Putamen (tissue), 1 donor: ENCODE measurements at places on chromosomes 12 and 14.

GRCh38 chr12:98319716-98320425, 195.5 kb upstream of the TMPO start:
- DNase-seq: no peak

GRCh38 chr14:52683985-52684520, 11.3 kb downstream of the ERO1A start:
- no peak for DNase-seq

DNA sequence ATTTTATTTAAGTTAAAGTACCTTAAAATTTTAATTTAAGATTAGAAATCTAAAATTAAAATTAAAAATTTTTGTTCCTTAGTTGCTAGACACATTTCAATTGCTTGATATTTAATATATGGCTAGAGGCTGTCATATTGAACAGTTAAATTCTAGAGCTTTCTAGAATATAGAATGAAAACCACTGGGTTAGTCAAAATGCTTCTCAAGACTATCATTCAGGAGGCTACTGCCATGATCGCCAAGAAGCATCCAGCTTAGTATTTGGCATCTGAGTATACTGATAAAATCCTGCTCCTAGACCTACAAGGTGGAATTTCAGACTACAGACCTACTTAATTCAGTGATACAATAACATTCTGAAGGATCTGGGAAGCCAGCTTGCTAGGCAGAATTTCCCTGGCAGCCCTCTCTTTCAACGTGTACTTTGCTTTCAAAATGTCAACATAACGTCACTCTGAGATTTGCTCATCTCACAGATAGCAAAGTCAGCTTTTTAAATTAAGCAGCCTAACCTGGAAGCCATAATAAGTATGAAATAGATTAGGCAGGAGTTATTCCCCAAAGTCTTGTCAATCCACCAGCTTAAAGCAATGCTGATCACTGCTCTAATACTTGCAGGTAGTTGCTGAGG, 525.8 kb downstream of the FSCB start:
- DNase-seq: no peak

- no peak for DNase-seq
Measured at GRCh38 chr12:113463746-113464451, 7.8 kb downstream of the LHX5 start.

DNA sequence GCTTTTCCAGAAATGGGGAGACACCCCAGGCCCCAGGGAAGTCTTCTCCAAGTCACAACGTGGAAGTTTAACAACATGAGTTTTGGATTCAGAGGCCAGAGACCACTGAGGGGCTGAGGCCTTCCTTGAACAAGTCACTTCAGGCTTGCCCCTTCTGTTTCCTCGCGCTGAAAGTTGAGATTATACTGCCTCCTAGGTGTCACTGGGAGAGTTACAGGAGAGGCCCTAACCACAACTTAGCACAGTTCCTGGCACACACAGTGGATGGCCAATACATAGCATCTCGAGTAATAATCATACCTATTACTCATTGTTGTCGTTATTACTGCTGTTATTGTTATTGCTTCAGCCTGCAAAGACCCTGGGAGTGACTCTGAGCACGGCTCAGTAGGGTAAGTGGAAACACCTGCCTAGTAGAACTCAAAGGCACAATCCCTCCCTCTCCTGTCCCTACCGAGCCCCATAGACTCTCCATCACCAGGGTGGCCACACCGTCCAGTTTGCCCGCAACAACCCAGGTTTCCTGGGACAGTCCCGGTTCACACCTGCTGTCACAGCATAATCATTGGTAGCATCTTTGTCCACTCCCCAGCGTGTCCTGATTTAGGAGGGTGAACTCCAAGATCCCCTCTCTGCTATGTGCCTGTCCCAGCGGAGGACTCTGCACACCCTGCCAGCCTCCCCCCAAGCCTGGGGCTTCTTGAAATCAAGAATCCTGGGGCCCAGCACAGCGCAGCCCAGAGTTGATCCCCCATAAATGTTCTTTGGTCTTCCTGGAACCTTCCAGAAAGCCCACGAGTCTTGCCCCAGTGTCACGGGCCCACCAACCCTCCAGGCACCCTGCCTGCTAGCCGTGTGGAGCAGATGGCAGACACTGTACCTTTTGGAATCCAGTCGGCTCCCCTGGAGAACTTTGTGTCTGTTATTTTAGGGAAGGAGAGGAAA, 85.0 kb downstream of the SYNE3 start:
- DNase-seq: no peak

- no peak for DNase-seq
Measured at GRCh38 chr14:79745046-79745445, 466.3 kb downstream of the DIO2 start.

GRCh38 chr12:49962861-49963765, 1.4 kb downstream of the AQP5 start:
- DNase-seq: no peak

DNA sequence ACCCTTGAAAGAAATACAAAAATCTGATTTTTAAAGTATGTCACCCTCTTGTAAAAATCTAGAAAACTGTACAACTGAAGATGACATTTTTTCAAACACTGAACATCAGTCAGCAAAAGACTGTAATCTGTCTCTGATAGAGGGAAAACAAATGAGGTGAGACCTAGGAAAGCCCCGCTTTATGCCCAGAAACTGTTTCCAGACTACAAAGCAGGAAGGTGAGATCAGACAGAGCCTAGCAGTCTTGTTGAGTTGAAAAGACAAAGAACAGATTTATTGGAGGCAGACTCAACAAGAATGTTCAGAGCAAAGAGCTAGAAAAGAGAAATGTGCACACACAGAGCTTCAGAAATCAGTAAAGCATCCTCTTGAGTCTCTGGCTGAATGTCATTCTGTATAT, 873.6 kb downstream of the LRFN5 start:
- DNase-seq: no peak

GRCh38 chr14:41461380-41461779, 145.3 kb upstream of the LRFN5 start:
- DNase-seq: no peak

GRCh38 chr14:54577977-54578376, 11.0 kb downstream of the SAMD4A start:
- DNase-seq: no peak

DNA sequence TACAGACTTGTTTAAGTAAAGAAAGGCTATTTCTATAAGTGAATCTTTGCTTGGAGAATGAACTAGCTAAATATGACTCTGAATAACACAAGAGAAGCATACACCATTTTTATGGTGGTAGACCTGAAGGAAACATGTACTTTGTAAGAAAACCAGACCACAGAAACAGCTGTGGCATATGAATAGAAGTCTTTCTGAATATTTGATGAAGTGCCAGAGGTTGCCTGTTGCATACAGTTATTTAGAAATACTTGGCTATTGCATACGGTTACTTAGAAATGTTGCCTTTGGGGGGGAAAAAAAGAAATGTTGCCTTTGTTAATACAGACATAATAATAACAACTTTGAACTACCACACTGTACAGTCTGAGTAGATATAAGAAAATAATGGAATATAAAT, 16.8 kb upstream of the LEMD3 start:
- DNase-seq: no peak

- DNase-seq: no peak
Measured at GRCh38 chr12:46389031-46389616, 16.6 kb upstream of the SLC38A2 start.

DNA sequence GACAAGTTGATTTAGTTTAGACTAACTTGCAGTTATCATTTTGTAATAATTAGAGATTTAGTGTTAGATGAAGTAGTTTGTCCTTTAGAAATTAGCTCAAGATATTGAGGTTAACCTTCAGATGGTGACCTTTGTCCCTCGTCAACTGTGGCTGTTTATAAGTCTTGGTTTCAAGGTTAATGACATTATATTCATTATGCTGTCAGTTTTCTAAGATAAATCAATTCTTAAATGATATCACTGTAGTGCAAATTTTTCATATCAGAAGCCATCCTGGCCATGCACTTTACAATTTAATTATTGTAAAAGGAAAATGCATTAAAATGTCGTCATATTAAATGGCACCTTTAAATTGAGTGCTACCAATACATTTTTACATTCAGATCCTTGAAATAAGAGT, 19.6 kb upstream of the PPFIA2 start:
- DNase-seq: no peak

DNA sequence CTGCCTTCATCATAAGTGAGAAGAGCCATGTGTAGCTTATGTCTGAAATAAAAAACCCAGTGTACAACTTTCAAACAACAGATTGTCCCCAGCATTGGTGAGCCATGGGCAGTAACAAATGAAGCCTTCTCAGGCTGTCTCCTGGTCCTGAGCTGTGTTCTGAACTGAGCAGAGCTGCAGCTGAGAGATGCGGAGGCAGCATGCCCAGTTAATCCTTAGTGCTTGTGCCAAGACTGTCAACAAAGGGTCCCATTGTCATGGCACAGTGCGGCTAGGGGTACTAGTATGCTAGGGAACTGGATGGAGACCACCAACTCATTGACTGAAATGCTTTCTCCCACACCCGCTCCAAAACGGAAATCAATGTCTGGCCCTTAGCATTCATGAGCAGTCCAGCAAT, 154.3 kb downstream of the RMST start:
- DNase-seq: peak; percentile 65

- DNase-seq: no peak
Measured at GRCh38 chr14:93901813-93902212, 25.3 kb upstream of the FAM181A start.

DNA sequence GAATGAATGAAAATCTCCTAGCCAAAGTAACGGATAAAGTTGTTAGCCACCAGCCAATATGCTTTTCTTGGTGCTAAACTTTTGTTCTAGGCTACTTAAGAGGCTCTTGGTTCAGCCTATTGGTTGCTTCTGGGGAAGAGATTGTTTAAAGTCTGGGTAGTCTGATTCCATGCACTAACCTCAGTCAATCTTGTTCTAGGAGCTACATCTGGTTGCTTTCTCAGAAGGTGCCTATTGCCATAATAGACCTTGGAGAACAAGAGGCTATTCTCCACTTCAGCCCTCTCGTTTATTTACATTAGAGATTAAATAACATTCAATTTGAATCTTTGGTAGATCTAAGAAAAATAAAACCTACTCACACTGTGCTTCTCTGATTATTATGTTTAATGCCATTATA, 40.8 kb upstream of the OTOGL start:
- no peak for DNase-seq

DNA sequence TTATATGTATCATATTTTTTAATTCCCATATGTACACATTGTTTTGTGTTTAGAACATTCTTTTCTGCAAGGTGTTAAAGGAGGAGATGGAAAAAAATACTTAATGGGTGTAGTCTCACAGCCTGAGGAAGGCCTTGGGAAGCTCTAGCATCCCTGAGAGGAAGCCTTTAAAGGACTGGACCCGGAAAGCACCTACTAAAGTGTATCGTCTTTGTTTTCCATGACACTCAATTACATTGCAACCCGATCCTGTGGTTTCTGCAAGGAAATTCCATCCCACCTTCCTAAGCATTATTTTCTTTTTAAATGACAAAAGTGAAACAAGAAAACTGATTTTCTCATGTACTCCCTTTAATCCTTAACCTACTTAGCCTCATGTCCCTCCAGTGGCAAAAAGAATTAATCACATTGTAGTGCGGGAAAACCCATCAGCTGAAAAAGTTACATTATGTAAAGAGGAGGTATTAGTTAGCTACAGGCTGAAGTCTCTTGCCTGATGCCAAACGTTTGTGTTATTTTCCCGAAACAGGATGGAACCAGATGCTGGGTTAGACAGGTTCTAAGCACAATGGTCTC, 147.8 kb upstream of the CPSF6 start:
- DNase-seq: no peak

GRCh38 chr12:5773550-5773949, 171.5 kb downstream of the ANO2 start:
- DNase-seq: no peak

GRCh38 chr12:106321139-106321850, 18.8 kb downstream of the TCP11L2 start:
- DNase-seq: no peak

DNA sequence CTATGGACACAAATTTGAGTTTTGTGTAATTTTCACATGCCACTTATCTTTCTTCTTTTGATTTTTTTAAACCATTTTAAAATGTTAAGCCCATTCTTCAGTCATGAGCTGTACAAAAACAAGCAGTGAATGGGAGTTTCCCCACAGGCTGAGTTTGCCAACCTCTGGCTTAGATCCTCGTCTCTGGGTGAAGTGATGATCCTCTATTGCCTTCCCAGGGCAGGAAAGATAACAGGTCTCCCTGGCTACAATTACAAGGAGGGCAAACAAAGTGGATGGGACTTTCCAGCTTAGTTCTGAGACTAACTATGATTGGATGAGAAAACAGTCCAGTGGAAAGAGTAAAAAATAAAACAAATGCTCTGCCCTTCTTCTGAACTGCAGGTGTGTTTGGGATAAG, 203.7 kb downstream of the SPTSSA start:
- DNase-seq: no peak

- DNase-seq: no peak
Measured at GRCh38 chr14:94677747-94678146, 65.6 kb downstream of the SERPINA3 start.

- no peak for DNase-seq
Measured at GRCh38 chr12:51777457-51777856, 71.1 kb downstream of the FIGNL2 start.

DNA sequence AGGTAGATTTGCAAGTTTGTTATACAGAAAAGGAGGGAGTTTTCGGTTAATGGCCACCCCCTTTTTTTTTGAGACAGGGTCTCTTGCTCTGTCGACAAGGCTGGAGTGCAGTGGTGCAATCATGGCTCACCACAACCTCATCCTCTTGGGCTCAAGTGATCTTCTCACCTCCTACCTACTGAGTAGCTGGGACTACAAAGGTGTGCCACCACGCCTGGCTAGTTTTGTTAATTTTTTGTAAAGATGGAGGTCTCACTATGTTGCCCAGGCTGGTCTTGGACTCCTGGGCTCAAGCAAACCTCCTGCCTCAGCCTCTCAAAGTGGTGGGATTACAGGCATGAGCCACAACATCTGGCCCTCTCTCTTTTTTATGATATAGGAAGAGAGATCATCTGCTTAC, 94.6 kb downstream of the CDK17 start:
- DNase-seq: no peak

DNA sequence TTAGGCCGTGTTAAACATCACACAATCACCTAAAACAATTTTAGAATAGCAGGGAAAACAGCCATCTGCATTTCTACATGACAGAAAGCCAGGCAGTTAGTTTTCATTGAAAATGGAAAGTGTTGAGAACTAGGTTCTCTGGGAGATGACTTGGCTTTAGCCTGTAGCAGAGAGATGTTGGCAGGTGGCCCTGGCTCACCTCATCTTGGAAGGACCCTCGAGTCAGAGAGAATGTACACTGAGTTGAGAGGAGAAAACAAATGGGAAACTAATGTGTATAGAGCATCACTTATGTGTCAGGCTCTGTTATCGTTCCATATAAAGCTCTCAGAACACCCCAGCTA, 51.9 kb downstream of the SUSD6 start:
- DNase-seq: no peak
